ENCODE measurements at places on chromosomes 1 and 21.
A peak's percentile ranks its signal among the peaks of the same experiment; 100 is the strongest.

- no peak overlapping the region for H3K27ac ChIP-seq
- no peak overlapping the region for H3K4me3 ChIP-seq
- H3K27me3 ChIP-seq: no peaks in the 10 kb centered on the region
- H3K36me3 ChIP-seq: no peaks in the 10 kb centered on the region
- H3K4me1 ChIP-seq: no peaks in the 10 kb centered on the region
Observed at GRCh38 chr1:76287917-76288316, 213.4 kb downstream of the ST6GALNAC3 start.

- DNase-seq: no peak
- H3K27ac ChIP-seq: no peak overlapping the region
- H3K27me3 ChIP-seq: no peaks in the 10 kb centered on the region
- H3K36me3 ChIP-seq: peaks cover 34% of the 10 kb centered on the region
Observed at GRCh38 chr1:25487628-25488027, 55.8 kb upstream of the LDLRAP1 start.

GRCh38 chr1:12472798-12473551 is 145.0 kb downstream of the DHRS3 start:
- peak; percentile 59 for DNase-seq
- no peaks in the 10 kb centered on the region for H3K27me3 ChIP-seq
- H3K4me1 ChIP-seq: peaks cover 42% of the 10 kb centered on the region
- peak overlapping the region; percentile 62 for H3K27ac ChIP-seq
- H3K36me3 ChIP-seq: no peaks in the 10 kb centered on the region
- H3K4me3 ChIP-seq: no peak overlapping the region

GRCh38 chr1:1293263-1294249 is 13.3 kb downstream of the SCNN1D start:
- no peaks in the 10 kb centered on the region for H3K27me3 ChIP-seq
- H3K36me3 ChIP-seq: peaks cover 4% of the 10 kb centered on the region
- DNase-seq: no peak
- H3K4me1 ChIP-seq: peaks cover 3% of the 10 kb centered on the region
- H3K27ac ChIP-seq: no peak overlapping the region
- no peak overlapping the region for H3K4me3 ChIP-seq

GRCh38 chr1:186897008-186897407 is 68.3 kb downstream of the PLA2G4A start:
- H3K4me1 ChIP-seq: no peaks in the 10 kb centered on the region
- no peak overlapping the region for H3K4me3 ChIP-seq
- no peak for DNase-seq
- no peaks in the 10 kb centered on the region for H3K27me3 ChIP-seq
- no peak overlapping the region for H3K27ac ChIP-seq

DNA sequence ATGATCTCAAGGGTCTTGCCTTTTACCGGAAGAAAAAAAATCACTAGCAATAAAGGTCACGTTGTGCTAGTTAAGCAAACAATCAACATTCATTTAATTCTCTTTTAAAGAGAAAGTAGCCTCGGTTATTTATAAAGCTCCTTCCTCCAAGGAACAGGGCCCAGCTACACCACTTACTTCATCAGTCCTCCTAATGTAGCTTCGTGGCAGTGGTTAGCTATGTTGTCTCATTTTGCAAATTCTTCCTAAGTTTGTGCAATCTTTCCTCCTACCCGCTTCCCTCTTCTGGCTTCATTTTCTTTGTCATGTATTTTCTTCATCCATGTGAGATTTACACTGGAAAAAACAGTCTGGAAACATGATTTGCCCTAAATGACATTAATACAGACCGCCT is 554.2 kb downstream of the NUF2 start:
- no peak overlapping the region for H3K27ac ChIP-seq
- H3K36me3 ChIP-seq: no peaks in the 10 kb centered on the region
- peak overlapping the region; percentile 7 for H3K4me3 ChIP-seq
- no peaks in the 10 kb centered on the region for H3K27me3 ChIP-seq
- DNase-seq: no peak
- no peaks in the 10 kb centered on the region for H3K4me1 ChIP-seq

DNA sequence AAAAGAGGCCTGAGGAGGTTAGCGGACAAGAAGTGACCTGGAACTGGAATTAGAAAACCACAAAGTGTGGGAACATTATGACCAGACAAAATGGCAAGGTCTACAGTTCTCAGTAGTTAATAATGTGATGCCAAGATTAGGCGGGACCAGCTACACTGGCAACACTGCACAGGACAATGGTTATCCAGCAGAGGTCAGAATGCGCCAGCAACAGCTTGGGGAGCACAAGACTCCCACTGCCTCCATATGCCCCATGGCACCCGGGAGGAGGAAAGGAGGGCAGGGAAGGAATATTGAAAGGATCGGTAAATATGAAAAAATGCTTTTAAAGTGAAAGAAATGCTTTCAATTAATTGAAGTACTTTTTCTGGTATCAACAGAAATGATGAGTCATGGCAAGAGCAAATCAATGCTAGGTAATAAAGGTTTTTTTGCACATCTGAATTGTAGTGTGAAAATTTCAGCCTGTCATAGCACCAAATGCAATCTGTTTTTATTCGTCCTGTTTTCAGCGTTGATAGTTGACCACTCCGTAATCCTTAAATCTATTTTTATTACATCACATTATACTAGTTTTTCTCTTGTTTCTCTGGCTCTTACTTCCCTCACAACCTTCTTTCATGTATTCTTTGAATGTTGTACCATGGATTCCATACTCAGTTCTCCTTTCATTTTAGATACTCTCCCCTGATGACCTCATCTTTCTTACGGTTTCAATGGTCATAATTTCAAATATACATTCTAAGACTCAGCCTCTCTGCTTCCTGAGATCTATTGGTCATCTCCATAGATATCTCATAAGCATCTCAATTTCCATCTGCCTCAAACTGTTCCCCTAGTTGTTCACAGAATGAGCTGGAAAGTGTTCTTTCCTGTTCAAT is 30.7 kb downstream of the VCAM1 start:
- DNase-seq: no peak
- H3K4me3 ChIP-seq: no peak overlapping the region
- H3K36me3 ChIP-seq: no peaks in the 10 kb centered on the region

DNA sequence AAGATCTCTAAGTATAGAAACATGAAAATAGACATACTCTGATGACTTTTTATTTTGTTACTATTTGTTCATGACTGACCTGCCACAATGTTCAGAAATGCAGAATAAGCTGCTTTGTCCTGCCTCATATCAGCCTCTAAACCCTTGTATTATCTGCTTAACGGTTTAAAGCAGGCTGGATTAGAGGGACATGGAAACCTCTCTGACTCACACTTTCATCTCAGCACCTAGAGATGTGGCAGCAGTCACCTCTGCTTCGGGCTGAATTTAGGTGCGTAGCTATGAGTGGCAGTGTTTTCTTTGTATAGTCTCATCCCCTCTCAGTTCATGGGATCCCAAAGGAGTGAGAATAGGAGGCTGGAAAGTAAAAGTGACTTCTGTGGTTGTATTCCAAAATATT is 255.4 kb downstream of the RGS7 start:
- H3K4me1 ChIP-seq: no peaks in the 10 kb centered on the region
- no peak for DNase-seq
- no peaks in the 10 kb centered on the region for H3K27me3 ChIP-seq
- H3K36me3 ChIP-seq: no peaks in the 10 kb centered on the region
- H3K4me3 ChIP-seq: no peak overlapping the region

- DNase-seq: no peak
- H3K4me3 ChIP-seq: no peak overlapping the region
- H3K27ac ChIP-seq: no peak overlapping the region
- H3K27me3 ChIP-seq: no peaks in the 10 kb centered on the region
Observed at GRCh38 chr1:188065917-188066316, 1237.2 kb downstream of the PLA2G4A start.

DNA sequence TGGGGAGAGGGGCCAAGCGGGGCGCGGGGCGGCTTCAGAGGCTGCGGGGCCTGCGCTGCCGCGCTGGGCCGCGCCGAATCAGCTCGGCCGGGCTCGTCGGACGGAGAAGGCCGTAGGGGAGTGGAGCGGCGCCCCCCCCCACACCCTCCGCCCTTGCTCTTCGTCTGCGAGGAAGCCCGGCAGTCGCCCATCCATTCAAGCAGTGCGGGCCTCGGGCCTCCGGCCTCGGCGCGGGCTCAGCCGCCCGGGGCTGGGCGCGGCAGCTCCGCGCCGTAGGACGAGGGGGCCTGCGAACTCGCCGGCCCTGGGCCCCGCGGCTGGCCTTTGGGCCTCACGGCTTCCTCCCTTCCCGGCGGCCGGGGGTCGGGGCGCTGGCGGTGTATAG is 564 bp downstream of the CTPS1 start:
- peak overlapping the region; percentile 96 for H3K27ac ChIP-seq
- H3K4me3 ChIP-seq: peak overlapping the region; percentile 78
- H3K4me1 ChIP-seq: peaks cover 36% of the 10 kb centered on the region
- no peak for DNase-seq
- H3K27me3 ChIP-seq: no peaks in the 10 kb centered on the region

DNA sequence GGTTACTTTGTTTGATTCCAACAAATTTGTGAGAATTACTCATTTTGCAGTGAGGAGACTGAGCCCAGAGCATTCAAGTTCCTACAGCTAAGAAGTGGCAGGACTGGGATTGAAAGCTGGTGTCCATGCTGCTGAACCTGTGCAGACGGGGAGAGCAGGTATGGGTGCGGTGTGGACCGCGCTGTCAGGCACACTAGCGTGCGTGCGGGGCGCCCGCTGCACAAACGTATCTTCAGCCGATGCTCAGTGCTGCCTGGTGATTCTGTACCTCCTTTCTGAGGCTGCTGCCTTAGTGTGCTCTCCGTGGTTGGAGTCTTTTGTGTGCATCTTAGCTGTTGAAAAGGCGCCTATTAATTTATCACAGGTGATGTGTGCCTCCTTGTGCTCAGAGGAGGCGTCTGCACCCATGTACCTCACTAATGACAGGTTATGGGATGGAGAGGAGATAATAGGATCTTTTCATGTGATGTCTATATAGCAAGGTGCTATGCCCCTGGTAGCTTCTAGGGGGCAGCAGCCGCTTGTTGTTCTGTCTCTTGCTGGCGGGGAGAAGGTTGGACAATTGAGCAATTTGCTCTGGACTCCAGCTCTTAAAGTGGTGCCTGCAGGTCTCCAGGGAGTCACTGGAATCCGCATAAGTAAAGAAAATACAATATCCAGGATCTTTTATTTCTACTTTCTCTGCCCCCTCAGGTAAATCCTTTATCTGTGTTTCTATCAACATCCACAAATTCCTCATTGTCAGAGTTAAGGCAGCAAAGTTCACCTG is 32.5 kb downstream of the PEX14 start:
- no peak overlapping the region for H3K4me3 ChIP-seq
- no peak overlapping the region for H3K27ac ChIP-seq
- H3K36me3 ChIP-seq: no peaks in the 10 kb centered on the region
- H3K27me3 ChIP-seq: no peaks in the 10 kb centered on the region
- peaks cover 16% of the 10 kb centered on the region for H3K4me1 ChIP-seq

- H3K4me1 ChIP-seq: no peaks in the 10 kb centered on the region
- no peaks in the 10 kb centered on the region for H3K36me3 ChIP-seq
- DNase-seq: no peak
- no peak overlapping the region for H3K4me3 ChIP-seq
Observed at GRCh38 chr1:15137809-15138208, 15.7 kb upstream of the TMEM51 start.

DNA sequence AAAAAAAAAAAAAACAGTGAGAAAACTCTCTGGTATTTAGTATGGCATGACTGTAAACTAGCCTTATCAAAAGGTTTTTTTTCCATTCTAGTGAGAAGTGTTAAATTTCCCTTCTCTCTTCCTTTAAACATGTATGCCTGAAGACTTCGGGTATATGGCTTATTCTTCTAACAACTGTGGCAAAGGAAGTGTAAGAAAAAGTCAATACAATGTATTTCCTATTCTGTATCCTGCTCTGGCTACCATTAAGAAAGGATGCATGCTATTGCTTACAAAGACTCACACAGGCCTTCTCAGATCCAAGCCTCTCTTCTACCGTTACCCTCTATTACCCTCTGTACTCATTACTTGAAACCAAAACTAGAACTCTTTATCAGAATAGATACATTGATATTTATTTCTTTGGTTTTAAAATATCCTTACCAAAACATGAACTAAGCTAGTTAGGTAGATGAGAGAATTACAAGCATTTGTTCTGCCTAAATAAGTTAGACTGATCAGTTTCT is 8.4 kb downstream of the CEPT1 start:
- no peak for DNase-seq
- H3K4me1 ChIP-seq: no peaks in the 10 kb centered on the region
- H3K36me3 ChIP-seq: peaks cover 43% of the 10 kb centered on the region
- H3K27ac ChIP-seq: no peak overlapping the region
- no peak overlapping the region for H3K4me3 ChIP-seq

GRCh38 chr21:25370311-25370744 is 237.0 kb downstream of the MRPL39 start:
- DNase-seq: peak; percentile 62
- no peaks in the 10 kb centered on the region for H3K36me3 ChIP-seq
- H3K27me3 ChIP-seq: no peaks in the 10 kb centered on the region
- H3K4me1 ChIP-seq: no peaks in the 10 kb centered on the region

DNA sequence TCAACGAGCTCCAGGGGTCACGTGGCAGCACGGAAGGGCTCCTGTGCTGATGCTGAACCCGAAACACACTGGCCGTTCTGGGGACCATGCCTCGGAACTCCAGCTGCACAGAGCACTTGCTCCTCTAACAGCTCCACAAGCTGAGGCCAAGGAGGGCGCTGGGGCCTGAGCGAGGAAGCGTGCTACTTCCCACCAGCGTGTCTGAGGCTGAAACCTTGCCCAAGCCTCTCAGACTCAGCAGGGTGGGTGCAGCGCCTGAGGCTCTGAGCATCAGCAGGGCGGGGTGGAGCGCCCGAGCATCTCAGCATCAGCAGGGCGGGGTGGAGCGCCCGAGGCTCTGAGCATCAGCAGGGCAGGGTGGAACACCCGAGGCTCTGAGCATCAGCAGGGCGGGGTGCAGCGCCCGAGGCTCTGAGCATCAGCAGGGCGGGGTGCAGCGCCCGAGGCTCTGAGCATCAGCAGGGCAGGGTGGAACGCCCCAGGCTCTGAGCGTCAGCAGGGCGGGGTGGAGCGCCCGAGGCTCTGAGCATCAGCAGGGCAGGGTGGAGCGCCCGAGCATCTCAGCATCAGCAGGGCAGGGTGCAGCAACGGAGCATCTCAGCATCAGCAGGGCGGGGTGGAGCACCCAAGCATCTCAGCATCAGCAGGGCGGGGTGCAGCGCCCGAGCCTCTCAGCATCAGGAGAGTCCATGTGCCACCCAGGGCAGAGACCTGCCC is 9.6 kb downstream of the WRAP73 start:
- no peaks in the 10 kb centered on the region for H3K4me1 ChIP-seq
- H3K36me3 ChIP-seq: peaks cover 46% of the 10 kb centered on the region
- H3K27ac ChIP-seq: no peak overlapping the region
- no peak for DNase-seq
- no peaks in the 10 kb centered on the region for H3K27me3 ChIP-seq
- H3K4me3 ChIP-seq: no peak overlapping the region

DNA sequence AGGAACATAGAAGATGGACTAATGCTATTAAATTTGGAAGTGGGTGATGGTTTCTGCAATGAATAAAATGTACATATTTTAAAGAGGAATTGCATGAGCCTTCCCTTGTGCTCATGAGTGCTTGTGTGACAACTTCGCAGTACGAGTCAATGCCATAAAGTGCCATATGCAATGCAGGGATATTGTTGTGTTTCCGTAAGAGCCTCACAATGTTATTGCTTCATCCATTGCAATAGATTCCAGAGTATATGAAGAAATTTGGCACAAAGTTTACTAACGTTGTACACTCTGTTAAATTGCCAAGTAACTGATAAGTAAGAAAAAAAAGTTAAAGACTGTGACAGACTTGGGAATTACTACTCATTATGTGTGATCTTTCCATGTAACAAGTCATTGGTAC is 22.3 kb downstream of the BTG3 start:
- peaks cover 25% of the 10 kb centered on the region for H3K36me3 ChIP-seq
- no peak overlapping the region for H3K27ac ChIP-seq
- H3K4me1 ChIP-seq: no peaks in the 10 kb centered on the region

GRCh38 chr1:238101923-238102322 is 211.2 kb upstream of the ZP4 start:
- H3K4me3 ChIP-seq: no peak overlapping the region
- no peak overlapping the region for H3K27ac ChIP-seq
- H3K4me1 ChIP-seq: no peaks in the 10 kb centered on the region
